ENCODE measurements at places on chromosomes 1 and 21.

- DNase-seq, result no peak
Observed at GRCh38 chr1:210447456-210448057, 118.9 kb downstream of the HHAT start.

DNA sequence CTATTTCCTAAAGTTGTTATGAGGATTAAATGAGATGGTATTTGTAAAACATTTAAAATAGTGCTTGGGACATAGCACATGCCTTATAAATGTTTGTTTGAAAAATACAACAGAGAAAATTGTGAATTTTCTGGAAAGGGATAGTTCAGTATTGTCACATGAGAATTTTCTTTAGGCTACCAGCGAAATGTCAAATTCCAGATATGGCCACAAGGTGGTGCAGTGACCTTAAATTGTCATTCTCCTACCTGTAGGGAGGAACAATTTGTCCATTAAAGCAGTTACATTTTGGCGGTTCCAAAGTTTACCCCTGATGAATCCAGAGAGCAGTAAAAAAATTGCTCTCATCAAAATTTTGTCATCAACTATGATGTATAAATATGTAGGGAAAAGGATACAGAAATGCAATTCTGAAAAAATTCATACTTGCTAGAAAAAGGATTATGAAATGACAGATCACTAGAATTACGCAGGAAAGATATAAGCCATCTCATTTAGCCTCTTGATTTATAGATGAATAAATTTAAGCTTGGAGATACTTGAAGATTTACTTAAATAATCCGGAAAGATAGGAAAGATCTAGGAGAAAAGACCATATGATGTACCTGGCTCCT, 50.2 kb upstream of the TSHB start:
- DNase-seq, result peak; percentile 25

GRCh38 chr1:211327346-211327921, 801 bp downstream of the TRAF5 start:
- DNase-seq, result no peak

GRCh38 chr1:54885807-54886723, 930 bp downstream of the DHCR24 start:
- peak; percentile 41 for DNase-seq

- DNase-seq, result no peak
Observed at GRCh38 chr1:98276514-98276913, 355.7 kb upstream of the DPYD start.

- DNase-seq, result no peak
Observed at GRCh38 chr1:87104140-87104539, 189.7 kb downstream of the HS2ST1 start.

GRCh38 chr1:3034728-3035562, 13.7 kb downstream of the ACTRT2 start:
- DNase-seq, result no peak

GRCh38 chr1:10033359-10033845, 644 bp downstream of the UBE4B start:
- DNase-seq, result peak; percentile 26

GRCh38 chr21:17610911-17611310, 1.8 kb downstream of the BTG3 start:
- no peak for DNase-seq

DNA sequence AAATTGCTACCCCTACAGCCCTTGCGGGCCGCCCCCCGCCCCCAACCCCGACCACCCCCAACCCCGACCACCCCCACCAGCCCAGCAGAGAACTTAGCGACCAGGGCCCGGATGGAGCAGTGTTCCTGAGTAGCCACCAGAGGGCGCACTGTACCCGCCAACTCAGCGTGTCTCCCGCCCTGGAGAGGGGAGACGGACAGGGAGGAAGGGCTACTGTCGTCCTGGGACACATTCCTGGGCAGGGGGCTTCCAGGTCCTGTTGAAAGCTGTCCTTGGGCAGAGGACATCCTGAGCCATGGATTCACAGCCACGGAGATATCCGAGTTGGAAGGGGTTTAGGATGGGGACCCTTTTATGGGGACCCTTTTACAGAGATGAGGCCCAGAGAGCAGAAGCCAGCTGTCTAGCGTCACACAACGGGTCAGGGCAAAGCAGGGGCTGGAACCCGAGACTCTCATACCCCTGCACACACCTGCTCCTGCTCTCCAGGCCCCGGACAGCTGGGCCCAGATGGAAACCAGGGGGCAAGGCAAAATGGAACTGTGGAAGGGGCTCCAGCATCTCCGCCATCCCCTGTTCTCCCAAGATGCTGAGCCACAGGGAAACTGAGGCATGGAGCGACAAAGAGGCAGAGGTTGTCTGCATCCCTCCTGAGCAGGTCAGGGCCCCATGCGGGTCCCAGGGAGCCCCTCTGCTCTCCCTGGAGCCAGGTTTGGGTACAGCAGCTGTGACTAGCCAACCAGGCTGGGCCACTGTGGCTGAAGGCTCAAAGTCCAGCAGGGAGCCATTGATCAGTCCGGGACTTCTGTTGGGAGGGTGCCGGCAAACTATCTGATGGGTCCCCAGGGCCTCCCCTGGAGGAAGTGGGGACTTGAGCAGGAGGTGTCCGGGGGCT, 25.0 kb upstream of the LAPTM5 start:
- DNase-seq, result peak; percentile 32

GRCh38 chr1:104991702-104992101, 1242.0 kb downstream of the AMY1C start:
- DNase-seq, result no peak

DNA sequence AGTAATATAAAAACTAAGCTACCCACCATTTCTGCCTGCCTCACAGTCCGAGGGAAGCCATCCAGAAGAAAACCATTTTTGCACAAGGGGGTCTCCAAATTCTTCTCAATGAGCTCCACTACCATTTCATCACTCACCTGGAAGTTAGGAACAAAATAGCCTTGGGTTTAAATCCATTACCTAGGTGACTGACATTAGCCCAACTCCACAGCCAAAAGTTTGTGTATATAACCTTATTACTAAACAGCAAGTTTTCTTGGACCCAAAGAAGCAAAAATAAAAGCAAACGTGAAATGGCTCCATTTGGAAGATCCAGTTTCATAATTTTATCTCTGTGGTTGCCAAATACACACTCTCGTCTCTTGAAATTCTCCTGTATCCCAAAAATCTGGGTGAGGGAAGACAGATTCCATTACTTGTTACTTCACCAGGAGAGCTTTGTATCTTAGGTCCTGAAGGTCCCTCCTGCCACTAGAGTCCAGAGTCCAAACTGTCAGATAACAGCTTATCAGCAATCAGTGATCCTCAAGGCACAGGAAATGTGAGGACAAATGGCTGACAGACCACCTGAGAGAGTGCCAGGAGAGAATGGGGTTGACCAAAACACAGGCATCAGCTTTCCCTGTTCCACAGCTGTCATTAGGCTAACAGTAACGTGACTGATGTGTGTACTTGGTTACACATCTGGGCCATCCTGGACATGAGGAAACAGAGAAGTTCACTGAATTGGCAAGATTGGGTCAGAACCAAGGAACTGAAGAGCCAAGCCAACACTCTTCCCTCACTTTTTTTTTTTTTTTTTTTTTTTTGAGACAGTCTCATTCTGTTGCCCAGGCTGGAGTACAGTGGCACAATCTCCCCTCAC, 14.9 kb downstream of the AK2 start:
- no peak for DNase-seq

DNA sequence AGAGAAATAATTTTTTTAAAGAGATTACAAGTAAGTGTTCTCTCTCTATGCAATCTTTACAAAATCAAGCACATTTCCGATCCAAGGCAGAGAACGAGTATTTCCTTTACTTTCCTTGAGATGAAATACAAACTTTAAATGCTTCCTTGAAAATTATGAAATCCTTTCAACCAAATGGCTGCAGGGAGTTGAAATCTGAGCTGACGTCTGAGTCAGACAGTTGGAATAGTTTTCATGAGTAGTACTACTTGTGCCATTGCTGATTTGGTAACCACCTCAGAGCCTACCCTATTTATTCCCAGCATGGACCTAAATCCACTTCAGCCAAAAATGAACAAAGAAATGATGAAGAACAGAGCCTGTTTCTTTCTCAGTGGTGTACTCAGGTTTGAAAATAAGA, 183.6 kb downstream of the GIPC2 start:
- no peak for DNase-seq
